ENCODE measurements at places on chromosomes 7 and 10.

DNA sequence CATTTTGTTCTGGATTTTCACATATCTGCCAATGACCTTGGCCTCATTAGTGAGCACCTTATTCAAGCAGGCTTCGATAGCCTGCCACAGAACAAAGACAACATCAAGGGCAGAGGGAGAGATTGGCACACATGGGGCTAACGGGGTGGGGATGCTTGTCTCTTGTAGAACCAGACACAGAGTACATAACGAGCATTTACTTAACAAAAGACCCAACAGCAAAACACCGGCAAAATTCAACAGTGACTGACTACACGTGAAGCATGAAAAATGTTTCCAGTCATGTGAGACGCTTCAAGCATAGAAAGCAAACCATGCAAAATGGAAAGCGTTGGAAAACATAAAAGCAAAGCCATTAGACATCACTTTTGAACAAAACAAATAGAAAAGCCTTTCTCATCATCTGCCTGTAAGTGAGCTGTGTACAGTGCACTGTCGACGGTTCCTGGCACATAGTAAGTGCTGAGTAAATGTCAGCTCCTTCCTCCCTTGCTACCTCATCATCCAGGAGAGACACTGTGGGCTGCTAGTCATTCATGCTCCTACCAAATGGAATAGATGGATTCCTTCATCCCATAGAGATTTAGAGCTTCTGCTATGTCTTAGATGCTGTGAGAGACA lies 134.4 kb upstream of the AGK start:
- DNase-seq: no peak

DNA sequence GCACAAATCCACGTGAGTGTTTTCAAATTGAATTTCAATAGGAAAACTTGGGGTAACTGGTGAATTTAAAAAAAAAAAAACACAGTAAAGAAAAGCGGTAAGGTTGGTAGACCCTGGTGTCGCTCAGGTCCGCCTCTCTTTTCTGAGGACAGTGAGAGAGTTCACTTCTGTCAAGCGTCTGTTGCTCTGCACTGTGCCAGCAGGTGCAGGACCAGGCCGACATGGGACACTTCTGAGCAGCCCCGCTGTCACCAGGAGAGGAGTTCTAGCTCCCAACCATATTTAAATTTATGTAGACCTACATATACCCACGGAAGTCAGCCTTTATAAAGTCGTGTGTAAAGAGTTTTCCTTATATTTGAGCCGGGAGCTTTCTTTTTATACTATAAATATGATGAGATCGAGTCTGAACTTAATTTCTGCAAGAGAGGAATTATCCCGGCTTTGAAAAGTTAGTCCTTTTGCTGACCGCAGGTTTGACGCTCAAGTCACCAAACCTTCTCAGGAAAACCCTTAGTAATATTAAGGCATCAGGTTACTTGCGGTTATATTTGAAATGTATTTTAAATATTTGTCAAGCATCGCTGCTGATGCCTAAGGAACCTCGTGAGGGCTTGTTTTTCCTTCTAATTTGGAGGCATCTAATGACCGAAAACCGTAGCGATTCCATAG lies 531 bp downstream of the IKZF1 start:
- DNase-seq: peak; percentile 65

DNA sequence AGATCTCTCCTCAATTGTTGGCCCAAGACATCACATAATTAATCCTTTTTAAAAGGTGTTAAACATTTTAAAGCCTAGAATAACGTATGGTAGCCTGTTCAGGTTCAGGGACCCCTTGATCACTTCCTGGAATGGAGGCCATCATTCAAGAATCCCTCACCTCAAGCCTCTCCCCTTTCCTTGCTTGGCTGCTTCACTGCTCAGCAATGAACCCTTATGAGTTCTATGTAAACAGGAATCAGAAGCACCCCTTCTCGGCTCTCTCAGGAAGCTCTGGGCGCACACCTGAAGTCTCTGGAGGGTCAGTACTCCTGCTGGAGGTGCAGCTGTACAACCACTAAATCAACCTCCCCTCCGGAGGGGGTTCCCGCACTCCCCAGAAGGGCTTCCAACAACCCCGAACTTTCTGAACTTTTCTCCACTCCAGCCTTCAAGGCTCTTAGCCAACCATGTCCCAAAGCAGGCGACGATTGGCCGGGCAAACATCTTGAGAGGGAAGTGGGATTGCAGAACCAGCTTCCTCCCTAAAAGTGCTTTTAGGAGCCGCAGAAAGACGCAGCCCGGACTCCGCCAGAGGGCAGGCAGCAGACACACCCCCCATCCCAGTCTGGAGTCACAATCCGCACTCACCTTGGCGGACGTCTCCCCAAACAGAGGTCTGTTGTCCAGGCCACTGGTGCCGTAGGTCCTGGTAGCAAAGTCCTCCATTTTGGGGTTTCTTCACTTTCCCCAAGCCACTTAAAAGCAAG lies 562 bp downstream of the TMEM243 start:
- DNase-seq: peak; percentile 27

DNA sequence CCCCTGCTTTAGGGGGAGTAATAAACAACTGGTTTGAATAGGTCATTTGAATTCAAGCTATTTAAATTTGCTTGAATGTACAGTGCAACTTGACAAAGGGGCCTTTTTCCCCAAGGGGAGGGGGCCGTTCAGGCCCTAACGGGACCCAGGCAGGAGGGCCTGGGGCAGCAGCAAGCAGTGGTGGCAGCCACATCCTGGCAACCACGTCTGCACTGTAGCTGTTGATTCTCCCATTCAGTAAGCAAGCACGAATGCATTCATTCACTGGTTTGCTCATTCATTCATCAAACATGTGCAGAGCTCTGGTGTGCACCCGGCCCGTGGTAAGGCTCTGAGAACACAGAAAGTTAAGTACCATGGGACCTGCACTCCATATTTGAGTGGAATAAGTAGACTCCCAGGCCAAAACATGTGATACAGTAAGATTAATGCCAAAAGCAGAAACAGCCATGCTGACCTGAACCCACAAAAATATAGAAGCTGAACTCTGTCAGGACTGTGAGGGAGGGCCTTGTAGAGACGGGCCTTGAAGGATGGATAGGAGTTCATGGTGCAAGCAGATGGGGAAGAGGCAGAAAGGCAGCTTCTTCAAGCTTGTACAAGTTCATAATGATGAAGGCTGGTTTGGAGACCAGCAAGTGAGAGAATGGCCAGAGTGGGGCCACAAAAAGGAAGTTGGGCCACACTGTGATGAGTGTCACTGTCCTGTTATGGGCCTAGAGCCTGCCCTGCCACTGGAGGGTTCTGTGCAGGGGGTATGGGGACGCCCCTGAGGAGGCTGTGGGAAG lies 29.3 kb upstream of the C10orf53 start:
- DNase-seq: no peak

GRCh38 chr10:97596101-97597082 lies 6.9 kb downstream of the C10orf62 start:
- no peak for DNase-seq

DNA sequence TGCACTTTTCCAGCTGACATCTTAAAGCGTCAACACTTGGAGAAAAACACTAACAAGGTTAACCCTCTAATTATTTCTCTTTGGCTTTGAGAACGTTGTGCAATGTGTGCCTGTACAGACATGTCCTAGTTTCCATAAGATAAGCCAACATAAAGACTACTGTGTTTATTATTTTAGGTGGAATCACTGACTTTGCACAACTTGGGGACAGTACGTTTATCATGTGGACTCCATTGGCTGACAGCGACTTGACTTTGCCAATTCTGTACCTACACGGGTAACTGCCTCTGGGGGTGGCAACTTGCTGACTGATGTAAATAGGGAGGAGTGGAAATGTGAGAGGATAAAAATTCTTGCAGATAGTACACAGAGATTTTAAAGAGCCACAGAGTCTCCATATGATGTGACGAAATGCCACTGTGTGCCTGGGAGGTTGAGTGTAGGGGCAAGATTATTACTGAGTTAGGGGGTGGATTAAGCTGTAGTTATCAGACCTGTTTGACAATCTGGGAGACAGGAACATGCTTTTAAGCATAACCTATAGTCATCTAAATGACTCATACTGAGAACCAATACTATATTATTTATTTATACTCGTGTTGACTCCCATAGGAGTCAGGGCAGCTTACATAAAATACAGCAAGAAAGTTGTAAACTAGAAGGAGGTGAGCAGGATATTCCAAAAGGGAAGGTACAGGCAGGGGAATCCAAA lies 21.0 kb downstream of the SLC13A4 start:
- no peak for DNase-seq

- no peak for DNase-seq
Measured at GRCh38 chr10:64636461-64636860, 1115.3 kb downstream of the REEP3 start.

- DNase-seq: no peak
Measured at GRCh38 chr7:157041004-157041403, 30.5 kb upstream of the MNX1 start.

- no peak for DNase-seq
Measured at GRCh38 chr10:93915598-93915997, 21.8 kb downstream of the SLC35G1 start.

DNA sequence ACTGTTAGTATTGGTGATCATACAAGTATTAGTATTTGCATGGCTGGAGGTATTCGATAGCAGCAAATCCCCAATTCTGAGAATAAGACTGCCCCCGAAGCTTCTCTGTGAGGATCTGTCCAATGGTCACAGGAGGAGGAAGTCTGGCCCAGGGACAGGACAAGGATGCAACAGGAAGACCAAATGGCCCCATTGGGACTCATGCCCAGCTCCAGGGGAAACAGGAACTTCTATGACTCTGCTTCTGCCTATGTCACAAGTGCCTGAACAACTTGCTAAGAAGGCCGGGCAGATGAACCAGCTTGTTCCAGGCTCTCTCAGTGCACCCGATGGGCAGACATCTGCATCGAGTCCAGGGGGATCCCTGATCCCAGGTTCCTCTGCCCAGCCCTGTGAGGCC lies 172.0 kb upstream of the GRB10 start:
- DNase-seq: no peak

- no peak for DNase-seq
Measured at GRCh38 chr10:33559105-33559504, 224.6 kb upstream of the NRP1 start.

DNA sequence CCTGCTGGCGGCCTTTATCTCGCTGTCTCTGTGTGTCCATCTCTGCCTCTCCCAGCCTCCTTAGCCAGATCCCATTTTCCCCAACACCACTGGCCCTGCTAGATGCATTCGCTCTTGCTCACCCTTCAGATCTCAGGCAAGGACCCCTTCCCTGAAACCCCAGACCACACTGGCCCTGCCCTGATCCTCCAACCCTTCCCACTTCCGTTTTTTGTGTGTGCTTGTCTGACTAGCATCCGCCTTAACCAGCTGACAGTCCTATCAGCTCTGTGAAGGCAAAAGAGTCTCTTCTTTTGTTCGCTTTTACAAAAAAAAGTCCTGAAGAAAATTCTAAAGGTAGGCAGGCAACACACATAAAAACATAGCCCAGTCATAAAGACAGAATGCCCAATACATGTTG lies 28.7 kb downstream of the CHST15 start:
- no peak for DNase-seq

Data from activated CD8-positive, alpha-beta memory T cell treated with anti-CD3 and anti-CD28 coated beads, Interleukin-2, amount 50 U/mL, for 4 hours (primary cell).